ENCODE measurements at places on chromosomes 13 and 19. TPM values are rescaled to one million over a fixed set of nuclear protein-coding genes. Genes with fewer than 3 reads are reported as not detected.

ZNF121 gene
- 20.5 TPM for total RNA-seq

ATP8A2 gene
- 0.12 TPM for total RNA-seq

- DNase-seq = no peak
Observed at GRCh38 chr19:39060171-39060570, 24.0 kb upstream of the ACP7 start.

GRCh38 chr13:113354831-113355610 is 8.9 kb downstream of the GRTP1 start:
- no peak for DNase-seq

DNA sequence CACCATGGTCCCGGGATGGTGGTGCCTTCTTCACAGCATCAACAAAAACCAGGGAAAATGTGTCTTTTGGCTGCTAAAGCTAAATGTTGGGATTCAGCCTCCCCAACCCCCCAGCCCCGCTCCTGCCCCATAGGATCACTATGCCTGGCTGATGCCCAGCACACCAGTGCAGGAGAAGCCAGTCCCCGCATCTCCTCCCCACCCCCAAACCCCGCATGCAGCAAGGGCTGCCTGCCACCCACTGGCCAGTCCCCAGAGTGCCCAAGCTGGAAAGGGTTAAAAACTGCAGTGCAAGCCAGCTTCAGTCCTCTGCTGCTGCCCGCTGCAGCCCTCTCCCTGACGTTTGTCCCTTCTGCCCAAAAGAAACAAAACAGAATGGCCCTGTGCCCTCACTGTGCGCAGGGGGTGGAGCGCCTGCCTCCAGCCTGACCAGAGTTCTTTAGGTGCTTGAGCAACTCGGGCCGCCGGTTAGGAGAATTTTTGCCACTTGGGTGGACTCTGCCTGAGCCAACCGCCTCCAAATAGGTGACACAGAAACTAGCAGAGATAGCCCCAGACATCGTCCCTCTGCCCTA is 3.7 kb downstream of the CALM3 start:
- DNase-seq = no peak

- DNase-seq = no peak
Observed at GRCh38 chr13:24661713-24662112, 18.5 kb upstream of the ATP12A start.

DNA sequence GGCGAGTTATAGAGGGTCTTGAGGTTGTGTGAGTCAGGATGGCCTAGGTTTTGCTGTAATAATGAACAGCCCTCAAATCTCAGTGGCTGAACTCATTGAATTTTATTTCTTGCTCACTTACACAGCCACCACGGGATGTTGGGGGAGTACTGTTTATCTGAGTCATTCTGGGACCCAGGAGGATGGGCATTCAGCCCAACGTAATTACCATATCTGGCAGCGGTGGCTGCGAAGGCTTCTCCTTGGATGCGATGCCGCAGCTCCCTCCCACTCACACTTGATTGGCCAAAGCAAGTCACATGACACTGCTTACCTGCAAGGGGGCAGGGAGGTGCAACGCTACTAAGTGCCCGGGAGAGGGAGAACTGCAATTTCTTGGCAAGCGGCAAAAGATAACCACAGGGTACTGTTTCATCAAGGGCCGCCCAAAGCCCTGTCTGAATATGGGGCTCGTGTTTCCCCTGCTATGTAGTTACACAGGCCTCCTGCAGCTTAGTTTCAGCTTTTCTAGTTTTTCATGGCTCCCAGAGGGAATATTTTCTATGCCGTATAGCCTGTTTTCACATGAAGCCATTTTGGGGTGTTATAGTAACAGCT is 19.9 kb downstream of the ZSWIM9 start:
- DNase-seq = no peak

GRCh38 chr19:16085115-16085514 is 8.8 kb downstream of the TPM4 start:
- DNase-seq = no peak

DNA sequence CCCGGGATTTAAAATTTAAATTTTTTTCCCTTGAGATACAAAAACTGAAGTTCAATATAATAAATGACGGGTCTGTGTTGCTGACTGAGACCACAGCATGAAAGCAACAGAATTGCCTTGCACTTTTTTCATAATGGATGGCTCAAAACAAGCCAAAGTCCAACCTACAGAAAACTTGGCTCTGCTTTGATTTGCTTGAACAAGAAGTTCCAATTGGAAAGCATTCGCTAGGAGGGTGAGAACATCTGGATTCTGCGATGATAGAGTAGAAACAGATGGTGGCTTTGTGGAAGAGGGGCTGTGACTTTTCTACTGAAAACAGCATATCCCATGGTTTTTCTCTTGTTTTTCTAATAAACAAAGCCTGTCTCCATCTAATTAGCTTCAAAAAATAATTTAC is 46.4 kb downstream of the THSD1 start:
- no peak for DNase-seq

DNA sequence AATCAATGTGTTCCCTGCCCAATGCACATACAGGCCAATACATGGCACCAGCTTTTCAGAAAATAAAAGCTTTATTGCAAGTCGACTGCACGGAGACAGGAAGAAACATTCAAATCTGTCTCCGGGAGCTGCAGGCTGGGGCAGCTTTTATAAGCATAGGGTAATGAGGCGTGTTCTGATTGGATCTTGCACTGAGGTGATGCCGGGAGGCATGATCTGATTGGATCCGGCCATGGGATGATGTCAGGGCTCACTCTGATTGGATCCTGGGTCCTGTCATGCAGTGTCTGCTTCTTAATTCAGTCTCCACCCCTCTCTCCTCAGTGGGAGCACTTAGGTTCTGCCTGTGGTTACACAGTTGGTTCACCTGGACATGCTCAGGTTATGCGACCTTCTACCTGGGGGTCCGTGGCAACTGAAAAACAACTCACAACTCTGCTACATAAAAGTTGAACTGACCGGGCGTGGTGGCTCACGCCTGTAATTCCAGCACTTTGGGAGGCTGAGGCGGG is 11.8 kb upstream of the FBN3 start:
- no peak for DNase-seq

GRCh38 chr19:42324655-42325307 is 654 bp upstream of the MEGF8 start:
- no peak for DNase-seq
